CD4-positive, CD25-positive, alpha-beta regulatory T cell (primary cell): ENCODE measurements at places on chromosomes 11 and 22. TPM values are rescaled to one million over a fixed set of nuclear protein-coding genes. Genes with fewer than 3 reads are reported as not detected.

GRCh38 chr22:33635766-33636165 lies 284.5 kb downstream of the LARGE1 start:
- DNase-seq, result no peak
- no peak overlapping the region for H3K4me3 ChIP-seq
- H3K27ac ChIP-seq, result no peak overlapping the region
- no peaks in the 10 kb centered on the region for H3K27me3 ChIP-seq
- no peaks in the 10 kb centered on the region for H3K4me1 ChIP-seq
- no peaks in the 10 kb centered on the region for H3K36me3 ChIP-seq

- no peak overlapping the region for H3K4me3 ChIP-seq
- peaks cover 4% of the 10 kb centered on the region for H3K27me3 ChIP-seq
- no peaks in the 10 kb centered on the region for H3K4me1 ChIP-seq
- no peak for DNase-seq
These were observed 3.5 kb upstream of the POU2F3 start for GRCh38 chr11:120236169-120237107.

DNA sequence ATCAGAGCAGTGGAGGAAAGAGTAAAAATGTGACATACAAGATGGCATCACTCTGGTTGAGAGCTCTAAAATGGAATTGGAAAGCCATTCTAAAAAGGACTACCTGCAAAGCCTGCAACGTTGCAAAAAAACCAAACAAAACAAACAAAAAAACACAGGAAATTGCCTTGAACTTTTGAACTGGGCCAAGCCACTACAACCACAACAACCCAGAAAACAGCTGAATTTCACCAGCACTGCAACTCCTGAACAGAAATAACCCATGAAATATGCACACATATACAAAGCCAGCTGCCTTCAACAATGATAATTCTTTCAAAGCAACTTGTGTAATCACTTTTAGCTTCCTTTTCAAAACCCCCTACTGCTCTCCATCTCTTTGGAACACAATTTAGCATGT lies 326.6 kb upstream of the LRRC4C start:
- H3K27ac ChIP-seq, result no peak overlapping the region
- DNase-seq, result no peak
- no peaks in the 10 kb centered on the region for H3K27me3 ChIP-seq

DNA sequence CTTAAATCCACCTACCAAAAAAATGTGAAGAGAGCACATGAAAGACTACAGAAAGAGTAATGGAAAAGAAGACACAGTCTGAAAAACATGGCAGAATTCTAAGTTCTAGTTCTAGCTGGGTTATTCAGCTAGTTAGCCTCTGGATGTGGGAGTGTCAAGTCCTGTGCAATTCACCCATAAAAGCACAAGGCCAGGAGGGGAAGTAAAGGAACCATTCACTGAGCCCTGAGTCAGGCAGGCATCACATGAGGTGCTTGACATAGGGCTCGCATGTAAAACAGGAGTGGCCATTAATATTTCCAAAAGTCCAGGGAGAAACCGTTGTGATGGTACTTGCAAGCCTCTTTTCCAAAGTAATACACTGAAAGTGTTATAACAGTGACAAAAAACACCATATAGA lies 103.7 kb downstream of the GAB2 start:
- no peaks in the 10 kb centered on the region for H3K36me3 ChIP-seq
- no peaks in the 10 kb centered on the region for H3K4me1 ChIP-seq
- no peak overlapping the region for H3K4me3 ChIP-seq
- DNase-seq, result no peak
- H3K27ac ChIP-seq, result no peak overlapping the region

GRCh38 chr11:538431-539051 lies 1.2 kb downstream of the LRRC56 start:
- H3K4me1 ChIP-seq, result peaks cover 44% of the 10 kb centered on the region
- H3K4me3 ChIP-seq, result no peak overlapping the region
- H3K36me3 ChIP-seq, result no peaks in the 10 kb centered on the region
- H3K27ac ChIP-seq, result no peak overlapping the region

DNA sequence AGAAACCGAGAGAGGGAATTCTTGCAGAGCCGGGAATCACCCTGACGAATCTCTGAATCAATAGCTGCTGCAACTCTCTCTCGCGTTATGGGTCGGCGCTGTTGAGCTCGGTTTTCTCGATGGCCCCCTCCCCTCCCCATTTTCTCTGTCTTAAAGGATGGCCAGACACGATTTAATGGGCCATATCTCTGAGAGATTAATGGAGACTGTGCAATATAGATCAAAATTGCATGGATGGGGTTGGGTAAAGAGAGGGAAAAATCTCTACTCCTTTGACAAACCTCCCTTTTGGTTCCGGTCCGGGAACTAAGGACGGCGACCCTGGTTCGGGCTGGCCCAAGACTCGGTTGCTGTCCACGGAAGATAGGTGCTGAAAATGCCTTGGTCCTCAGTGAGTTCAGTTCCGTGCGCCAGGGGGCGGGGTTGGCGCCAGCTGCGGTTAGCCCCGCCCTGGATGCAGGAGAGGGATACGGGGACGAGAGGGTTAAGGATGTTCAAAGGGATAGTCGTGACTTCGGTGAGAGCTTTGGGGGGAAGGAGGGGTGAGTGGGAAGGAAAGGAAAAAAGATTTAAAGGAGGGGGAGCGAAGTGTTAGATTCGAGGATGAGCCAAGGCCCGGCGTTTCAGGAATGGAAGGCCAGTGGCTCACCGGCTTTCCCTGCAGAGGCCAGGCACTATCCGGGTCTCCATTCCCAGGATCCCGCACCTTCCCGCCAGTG lies 103.6 kb upstream of the HSD17B12 start:
- H3K27ac ChIP-seq, result no peak overlapping the region
- H3K4me1 ChIP-seq, result peaks cover 23% of the 10 kb centered on the region
- DNase-seq, result no peak

DNA sequence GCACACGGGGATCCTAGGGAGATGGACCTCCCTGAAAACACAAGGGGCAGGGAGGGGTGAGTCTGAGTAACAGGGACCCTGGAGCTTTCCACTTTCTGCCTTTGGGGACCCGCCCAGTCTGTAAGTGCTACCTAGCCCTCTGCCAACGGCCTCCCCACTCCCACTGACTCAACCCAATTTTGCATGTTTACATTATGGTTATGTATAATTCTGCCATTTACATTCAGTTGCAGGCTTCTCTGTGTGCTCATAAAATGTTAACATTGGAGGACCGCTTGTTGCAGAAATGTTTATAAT lies 105.8 kb downstream of the DSCAML1 start:
- no peaks in the 10 kb centered on the region for H3K36me3 ChIP-seq
- no peak overlapping the region for H3K4me3 ChIP-seq

DNA sequence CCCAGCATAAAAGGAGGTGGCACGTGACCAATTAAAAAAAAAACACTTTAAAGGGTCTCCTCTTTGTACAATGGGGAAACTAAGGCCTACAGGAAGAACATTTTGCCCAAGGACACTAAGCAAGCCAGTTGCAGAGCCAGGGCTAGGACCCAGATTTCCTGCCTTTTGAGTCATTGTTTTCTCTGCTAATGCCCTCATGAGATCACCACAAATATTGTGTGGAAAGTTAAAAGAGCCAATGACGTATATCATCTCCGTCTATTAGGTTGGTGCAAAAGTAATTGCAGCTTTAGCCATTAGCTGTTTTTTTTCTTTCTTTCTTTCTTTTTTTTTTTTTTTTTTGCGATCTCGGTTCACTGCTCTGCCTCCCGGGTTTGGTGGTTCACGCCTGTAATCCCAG lies 24.1 kb upstream of the LRRC32 start:
- DNase-seq, result no peak
- no peaks in the 10 kb centered on the region for H3K4me1 ChIP-seq
- no peaks in the 10 kb centered on the region for H3K36me3 ChIP-seq
- H3K27ac ChIP-seq, result no peak overlapping the region
- no peak overlapping the region for H3K4me3 ChIP-seq

The TREH gene
- polyA plus RNA-seq, result not detected

The SLC43A1 gene
- polyA plus RNA-seq, result 22.9 TPM

The TCN2 gene
- polyA plus RNA-seq, result 1.1 TPM

The OR2AG2 gene
- not detected for polyA plus RNA-seq

The APOBEC3B gene
- 1.4 TPM for polyA plus RNA-seq

The SCARF2 gene
- 1.8 TPM for polyA plus RNA-seq

The CYP2R1 gene
- 15.5 TPM for polyA plus RNA-seq

The P2RX3 gene
- polyA plus RNA-seq, result not detected
